NCI-H1105 (cell line): ENCODE measurements at places on chromosomes 4 and X.

DNA sequence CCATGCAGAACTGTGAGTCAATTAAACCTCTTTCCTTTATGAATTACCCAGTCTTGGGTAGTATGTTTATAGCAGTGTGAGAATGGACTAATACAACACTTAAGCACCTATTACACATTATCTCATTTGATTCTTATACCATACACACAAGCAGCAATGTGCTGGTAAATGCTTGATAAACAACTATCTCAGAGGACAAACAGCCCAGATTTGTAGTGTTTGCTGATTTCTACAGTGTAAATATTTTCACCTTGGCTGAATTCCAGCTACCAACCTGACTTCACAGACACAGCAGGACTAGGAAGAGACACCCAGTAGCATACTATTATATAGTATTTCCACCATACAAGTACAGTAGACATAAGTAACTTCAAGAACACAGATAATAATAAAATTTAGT lies 406.5 kb upstream of the CNKSR2 start:
- peak; percentile 39 for DNase-seq

GRCh38 chr4:165364452-165365080 lies 14.2 kb upstream of the CPE start:
- DNase-seq: no peak

DNA sequence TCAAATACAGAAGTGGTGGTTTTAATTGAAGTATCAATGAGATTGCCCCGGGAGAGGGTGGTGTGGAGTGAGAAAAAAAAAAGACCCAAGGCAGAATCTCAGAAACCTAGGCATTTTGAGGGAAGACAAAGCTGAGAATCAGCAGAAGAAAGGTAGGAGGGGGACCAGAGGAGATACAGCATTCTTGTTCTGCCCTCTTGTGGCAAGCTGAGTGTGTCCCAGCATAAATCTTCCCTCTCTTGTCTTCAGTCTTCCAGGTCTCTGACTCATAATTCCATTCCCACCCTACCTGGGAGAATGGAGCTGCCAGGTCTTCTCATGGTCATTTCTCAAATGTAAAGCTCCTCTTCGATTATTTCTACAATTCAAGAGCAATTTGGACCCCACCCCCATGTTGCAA lies 32.7 kb upstream of the MAGED1 start:
- peak; percentile 0 for DNase-seq

DNA sequence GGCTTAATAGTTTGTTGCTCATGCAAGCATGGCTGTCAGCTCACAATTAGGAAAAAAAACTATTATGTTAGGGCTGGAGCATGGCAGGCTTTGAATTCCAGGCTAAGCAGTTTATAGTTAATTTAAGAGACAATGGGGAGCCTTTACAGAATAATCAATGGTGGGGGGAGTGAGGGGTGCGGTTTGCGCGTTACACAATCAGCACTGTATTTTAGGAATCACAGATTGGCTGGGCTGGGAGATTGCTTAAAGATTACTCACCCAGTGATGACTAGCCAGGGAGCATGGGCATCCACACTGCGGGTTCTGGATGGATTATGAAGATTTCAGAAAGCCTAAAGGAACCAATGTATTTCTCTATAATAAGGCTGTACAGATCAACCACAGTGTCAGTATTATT lies 186.6 kb downstream of the SOX3 start:
- no peak for DNase-seq

DNA sequence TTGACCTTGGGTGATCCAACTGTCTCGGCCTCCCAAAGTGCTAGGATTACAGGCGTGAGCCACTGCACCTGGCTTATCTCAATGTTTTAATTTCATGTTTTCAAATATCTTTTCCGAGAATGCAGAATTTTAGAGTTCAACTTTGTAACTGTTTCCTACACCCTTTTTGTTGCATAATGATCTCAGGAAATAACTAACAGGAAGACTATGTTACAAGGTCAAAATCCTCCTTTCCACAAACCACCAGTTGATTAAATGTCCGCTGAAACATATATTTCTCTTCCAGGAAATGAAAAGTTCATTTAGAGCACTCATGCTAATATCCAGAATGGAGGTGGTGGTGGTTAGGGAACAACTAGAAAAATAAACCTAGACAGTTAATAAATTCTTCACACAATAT lies 377.8 kb downstream of the PPP4R3C start:
- no peak for DNase-seq

- DNase-seq: no peak
These were observed 146.4 kb downstream of the CPEB2 start for GRCh38 chr4:15148691-15149090.

DNA sequence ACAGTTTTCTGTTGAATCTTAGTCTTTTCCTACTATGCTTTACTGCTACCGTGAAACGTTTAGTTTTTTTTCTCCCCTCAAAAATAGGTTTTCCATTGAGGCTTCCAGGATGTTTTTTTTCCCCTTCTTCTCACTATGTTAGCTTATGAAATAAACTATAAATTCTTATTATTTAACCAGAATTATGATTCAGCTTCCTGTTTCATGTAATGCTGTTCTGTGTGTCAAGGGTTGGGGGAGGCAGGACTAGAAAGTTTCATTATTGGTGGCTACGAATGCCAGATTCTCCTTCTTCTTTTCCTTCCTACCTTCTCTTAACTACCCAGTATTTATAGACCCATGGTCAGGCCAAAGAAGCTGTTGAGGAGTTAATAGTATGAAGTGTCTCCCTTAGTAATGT lies 11.8 kb downstream of the CLCN5 start:
- no peak for DNase-seq

- DNase-seq: no peak
These were observed 213.5 kb downstream of the TEX13A start for GRCh38 chrX:105006996-105007395.

GRCh38 chr4:153887217-153887616 lies 98.3 kb upstream of the SFRP2 start:
- DNase-seq: no peak

- DNase-seq: no peak
These were observed 532.8 kb downstream of the FAT4 start for GRCh38 chr4:125847518-125847917.

- DNase-seq: no peak
These were observed 98.0 kb downstream of the AMMECR1 start for GRCh38 chrX:110219920-110220319.

GRCh38 chr4:15402974-15403373 lies 24.9 kb upstream of the C1QTNF7 start:
- DNase-seq: no peak

DNA sequence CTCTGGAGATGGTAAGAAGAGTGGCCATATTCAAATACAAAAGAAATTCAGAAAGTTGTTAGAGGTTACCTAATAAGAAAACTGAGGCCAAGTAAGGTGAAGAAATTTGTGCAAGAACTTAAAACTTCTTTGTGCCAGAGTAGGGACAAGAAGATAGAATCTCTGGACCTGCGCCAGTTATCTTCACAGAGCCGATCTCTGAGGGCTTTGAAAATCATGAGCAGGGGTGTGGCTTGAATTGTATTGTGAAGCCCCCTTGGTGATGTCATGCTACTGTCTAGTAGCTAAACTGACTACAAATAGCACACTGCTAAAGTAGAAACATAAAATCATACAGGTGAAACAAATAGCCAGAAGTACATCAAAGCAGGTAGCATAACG lies 184.6 kb downstream of the UGT8 start:
- peak; percentile 11 for DNase-seq

- DNase-seq: peak; percentile 84
These were observed 534.9 kb upstream of the FMR1 start for GRCh38 chrX:147376601-147377422.

- no peak for DNase-seq
These were observed 95.2 kb downstream of the RPA4 start for GRCh38 chrX:96978906-96979305.

DNA sequence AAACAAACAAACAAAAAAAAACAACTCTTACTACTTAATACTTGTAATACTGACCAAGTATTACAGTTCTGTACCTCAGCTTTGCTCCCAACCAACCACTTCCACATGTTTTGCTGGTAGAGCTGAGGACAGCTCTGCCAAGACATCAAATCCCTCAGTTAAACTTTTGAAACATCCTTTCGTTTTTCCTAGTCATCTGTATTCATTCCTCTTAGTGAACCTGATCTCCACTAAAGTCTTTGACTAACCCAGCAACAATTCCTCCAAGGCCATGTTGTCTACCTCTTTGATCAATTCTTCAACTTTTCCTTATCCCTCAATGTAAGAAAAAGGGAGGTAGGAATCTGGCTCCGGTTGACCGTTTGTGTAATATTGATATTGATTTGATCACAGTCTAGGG lies 247.5 kb downstream of the ARHGAP24 start:
- DNase-seq: no peak

DNA sequence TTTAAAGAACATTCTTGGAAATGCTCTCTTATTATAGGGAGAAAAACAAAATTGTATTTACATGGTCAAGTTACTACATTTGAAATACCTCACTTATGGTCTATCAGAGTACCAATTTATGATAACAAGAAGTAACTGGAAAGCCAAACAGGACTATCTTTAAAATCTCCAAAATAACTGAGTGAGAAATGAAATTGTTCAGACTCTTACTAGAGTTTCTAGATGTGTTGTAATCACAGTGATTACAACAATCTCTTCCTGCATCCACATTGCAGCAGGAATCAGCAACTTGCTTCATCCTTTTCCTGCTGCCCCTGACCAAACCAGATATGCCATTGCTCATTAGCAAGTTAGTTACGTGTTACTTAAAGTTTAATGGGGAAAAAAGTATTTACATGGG lies 245.2 kb upstream of the SMIM31 start:
- DNase-seq: no peak

- no peak for DNase-seq
These were observed 313.9 kb downstream of the CHIC1 start for GRCh38 chrX:73876911-73877310.

DNA sequence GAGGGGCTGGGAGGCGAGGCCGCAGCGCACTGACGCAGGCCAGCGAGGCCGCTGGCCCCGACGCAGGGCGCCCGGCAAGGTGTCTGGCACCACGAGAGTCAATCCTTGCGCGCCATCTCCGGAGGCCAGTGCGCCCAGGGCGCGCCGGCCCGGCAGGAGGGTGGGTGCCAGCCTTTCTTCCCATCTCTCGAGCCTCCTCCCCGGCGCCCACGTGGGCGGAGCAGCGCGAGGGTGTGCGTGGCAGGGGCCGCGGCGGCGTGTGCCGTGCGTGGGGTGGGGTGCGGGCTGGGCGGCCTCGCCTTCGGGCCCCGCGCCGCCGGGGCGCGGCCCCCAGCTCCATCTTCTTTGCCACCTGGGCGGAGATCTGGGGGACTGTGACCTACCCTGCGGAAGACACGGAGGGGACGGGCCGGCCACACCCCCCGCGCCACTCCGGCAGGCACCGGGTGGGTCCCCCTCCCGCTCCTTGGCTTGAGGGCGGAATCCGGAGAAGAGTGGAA lies 877 bp downstream of the JAKMIP1 start:
- no peak for DNase-seq

- no peak for DNase-seq
These were observed 230.1 kb upstream of the GALNTL6 start for GRCh38 chr4:171582961-171583581.

GRCh38 chr4:80295826-80296225 lies 29.4 kb downstream of the FGF5 start:
- DNase-seq: no peak

DNA sequence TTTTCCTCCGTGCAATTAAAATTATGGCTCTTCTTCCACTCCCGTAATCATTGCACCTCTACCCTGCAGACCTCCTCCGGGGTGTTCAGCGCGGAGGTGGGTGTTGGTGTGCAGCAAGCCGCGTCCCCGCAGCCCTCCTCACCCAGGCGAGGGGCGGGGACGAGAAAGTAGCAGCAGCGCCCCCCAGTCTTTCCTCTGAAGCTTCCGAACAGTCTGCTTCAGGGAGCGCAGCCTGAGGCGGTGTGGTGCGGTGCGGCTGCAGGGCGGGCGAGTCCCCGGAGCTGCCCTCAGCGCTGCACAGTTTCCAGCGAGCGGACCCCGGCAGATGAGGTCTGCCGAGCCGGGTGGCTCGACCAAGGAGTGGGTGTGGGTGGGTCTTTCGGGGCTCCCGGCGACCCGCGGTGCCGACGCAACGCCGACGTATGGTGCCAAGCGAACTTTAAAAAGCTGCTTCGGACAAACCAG lies at the start of gene FRAS1:
Gene FRAS1 (plus strand): TSS at position 189 of the 465 bp plus-strand sequence. CDS start 687 bp downstream, outside the sequence.
- peak; percentile 72 for DNase-seq

GRCh38 chr4:30950737-30951136 lies 230.6 kb downstream of the PCDH7 start:
- no peak for DNase-seq

GRCh38 chr4:119209586-119209985 lies 2.9 kb upstream of the USP53 start:
- no peak for DNase-seq

DNA sequence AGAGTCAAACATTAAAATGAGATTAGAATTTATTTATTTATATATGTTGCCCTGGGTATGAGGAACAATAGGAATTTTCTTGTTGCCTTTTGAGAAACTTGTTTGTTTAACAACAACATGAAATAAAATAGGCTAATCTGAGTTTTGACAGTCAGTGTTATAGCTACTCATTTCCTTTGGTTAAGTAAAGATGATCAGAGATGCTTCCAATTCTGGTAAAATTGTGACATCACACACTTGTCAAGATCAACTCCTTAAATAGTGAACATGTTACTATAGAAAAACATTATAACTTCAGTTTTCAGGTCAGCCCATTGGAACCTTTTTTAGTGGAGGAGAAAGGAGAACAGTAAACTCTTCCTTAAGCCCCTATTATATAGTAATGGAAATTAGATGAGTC lies 136.1 kb downstream of the STIM2 start:
- no peak for DNase-seq

DNA sequence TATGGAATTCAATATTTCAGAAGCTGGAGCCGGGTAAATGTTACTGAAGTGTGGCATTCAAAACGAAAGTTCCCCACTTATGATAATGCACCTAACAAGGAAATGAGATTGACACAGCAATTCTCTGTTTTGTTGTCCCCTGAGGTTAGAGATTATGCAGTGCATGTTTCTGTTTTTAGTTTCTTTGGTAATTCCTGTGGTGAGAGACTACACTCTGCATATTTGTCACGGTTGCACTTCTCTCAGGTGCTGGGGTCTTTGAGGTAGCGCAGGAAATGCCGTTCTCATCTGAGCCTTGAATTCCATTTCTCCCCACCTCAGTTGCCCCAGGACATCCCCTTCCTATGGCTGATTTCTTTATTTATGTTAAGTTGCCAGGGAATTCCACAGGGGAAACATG lies 15.3 kb upstream of the BEND4 start:
- DNase-seq: no peak

DNA sequence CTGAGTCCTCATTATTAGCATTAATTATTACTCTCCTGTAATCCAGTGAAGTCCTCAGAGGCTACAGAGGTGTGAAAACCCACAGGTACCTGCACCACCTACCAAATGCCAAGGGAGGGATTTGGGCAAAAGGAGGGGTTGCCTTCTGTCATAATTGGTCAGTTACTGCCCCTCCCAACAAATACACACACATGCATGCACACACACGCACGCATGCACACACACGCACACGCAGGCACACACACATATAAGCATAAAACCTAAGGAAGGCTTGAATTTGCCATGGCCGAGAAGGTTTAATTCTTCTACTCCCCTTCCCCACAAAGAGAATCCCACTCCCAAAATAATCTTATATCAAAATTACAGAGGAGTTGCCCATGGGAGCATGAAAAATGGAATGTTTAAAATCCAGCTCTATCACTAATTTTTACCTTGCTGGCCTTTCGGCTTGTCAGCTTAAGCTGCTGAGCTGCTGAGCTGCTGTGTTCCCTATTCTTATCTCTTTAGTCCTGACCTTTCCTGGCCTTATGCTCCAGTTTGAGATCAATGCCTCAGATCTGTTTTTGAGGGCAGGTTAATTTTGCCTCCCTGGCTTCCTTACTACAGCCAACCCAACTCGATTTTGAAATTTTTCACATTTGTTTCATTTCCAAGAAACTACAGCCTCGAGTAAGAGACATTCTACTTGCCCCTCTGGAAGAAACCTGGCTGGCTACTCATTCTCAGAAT lies 95.0 kb downstream of the CAMK2D start:
- no peak for DNase-seq

- DNase-seq: no peak
These were observed 65.5 kb upstream of the LAS1L start for GRCh38 chrX:65600106-65600505.
